ENCODE measurements at places on chromosomes 16 and 17. TPM values are rescaled to one million over a fixed set of nuclear protein-coding genes. Genes with fewer than 3 reads are reported as not detected.
A peak's percentile ranks its signal among the peaks of the same experiment; 100 is the strongest.

The SLC16A13 gene
- total RNA-seq: 2.9 TPM

The ARL5C gene
- total RNA-seq: not detected

- peaks cover 20% of the 10 kb centered on the region for H3K27me3 ChIP-seq
- no peaks in the 10 kb centered on the region for H3K36me3 ChIP-seq
- peak overlapping the region; percentile 79 for H3K4me3 ChIP-seq
- peaks cover 4% of the 10 kb centered on the region for H3K4me1 ChIP-seq
Measured at GRCh38 chr17:6554871-6555330, 1.5 kb downstream of the PITPNM3 start.

DNA sequence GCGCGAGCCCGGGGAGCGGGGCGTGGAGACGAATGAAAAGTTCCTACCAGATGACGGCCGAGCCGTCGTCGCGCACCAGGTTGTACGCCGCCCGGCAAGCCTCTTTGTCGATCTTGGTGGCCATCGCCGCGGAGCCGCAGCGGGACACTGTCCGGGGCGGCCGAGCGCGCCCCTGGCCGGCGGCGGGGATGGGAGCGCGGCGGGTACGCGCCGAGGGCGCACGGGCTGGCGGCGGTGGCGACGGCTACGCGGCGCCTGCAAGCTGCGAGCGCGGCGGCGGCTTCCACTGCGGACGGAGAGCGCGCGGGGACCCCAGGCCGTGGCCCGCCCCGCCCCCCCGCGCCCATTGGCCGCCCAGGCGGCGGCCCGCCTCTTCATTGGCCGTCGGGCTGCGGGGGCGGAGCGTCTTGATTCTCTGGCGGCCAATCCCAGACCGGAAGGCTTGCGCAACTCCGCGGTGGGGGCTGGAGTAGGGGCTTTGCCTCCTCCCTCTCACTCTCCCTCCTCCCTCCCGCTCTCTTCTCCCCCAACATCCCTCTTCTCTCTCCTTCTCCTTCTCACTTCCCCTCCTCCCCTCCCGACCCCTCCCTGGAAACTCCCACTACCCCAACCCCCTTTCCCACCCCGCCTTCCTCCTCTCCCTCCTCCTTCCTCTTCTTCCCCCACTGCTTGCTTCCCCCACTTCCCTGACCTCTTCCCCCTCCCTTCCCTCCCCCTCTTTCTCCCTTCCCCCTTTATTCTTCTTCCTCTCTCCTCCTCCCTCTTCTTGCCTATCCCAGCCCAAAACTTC lies at the start of gene COTL1:
Gene COTL1 (minus strand): TSS at position 288 of the 790 bp plus-strand sequence. CDS start 164 bp downstream, at position 124.
- peaks cover 35% of the 10 kb centered on the region for H3K4me1 ChIP-seq
- H3K36me3 ChIP-seq: peaks cover 7% of the 10 kb centered on the region
- peaks cover 14% of the 10 kb centered on the region for H3K27me3 ChIP-seq
- peak within 1 kb of the TSS; percentile 94 for H3K4me3 ChIP-seq
- peak within 1 kb of the TSS; percentile 75 for H3K27ac ChIP-seq

The TAC4 gene
- total RNA-seq: not detected

DNA sequence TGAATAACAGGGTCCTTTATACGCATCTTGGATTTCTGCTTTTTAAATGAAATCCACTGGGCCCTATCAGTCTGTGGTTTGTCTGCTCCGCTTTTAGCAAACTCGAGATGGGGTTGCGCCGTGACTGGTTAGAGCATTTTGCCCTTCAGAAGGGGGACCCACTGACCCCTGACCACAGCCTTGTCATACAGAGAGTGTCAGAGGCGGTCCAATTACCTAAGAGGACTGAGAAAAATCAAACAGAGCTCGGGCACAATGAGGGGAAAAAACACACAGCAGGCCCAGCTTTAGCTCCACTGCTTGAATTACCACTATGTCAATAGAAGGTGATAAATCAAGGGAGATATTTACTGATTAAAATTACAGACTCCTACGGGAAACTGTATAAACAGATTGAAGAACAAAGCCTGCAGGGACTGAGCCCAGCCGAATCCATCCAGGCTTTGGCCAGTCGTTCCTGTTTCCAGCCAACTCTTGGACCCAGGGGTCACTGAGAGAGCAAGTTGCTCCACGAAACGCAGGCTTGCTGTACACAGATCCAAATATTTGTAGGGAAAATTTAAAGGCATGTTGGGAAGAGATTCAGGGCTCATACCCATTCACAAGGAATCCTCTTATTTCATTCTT lies 131.9 kb upstream of the ZFHX3 start:
- H3K4me1 ChIP-seq: no peaks in the 10 kb centered on the region
- no peaks in the 10 kb centered on the region for H3K36me3 ChIP-seq
- H3K27me3 ChIP-seq: no peaks in the 10 kb centered on the region
- DNase-seq: no peak
- H3K27ac ChIP-seq: no peak overlapping the region
- no peak overlapping the region for H3K4me3 ChIP-seq

- DNase-seq: no peak
- no peaks in the 10 kb centered on the region for H3K4me1 ChIP-seq
- H3K27me3 ChIP-seq: no peaks in the 10 kb centered on the region
- H3K36me3 ChIP-seq: no peaks in the 10 kb centered on the region
Measured at GRCh38 chr16:15770512-15770911, 86.3 kb downstream of the MYH11 start.
